ENCODE measurements at places on chromosomes 2 and 18.

- DNase-seq, result peak; percentile 31
Measured at GRCh38 chr2:71604726-71605120, 151.4 kb downstream of the DYSF start.

DNA sequence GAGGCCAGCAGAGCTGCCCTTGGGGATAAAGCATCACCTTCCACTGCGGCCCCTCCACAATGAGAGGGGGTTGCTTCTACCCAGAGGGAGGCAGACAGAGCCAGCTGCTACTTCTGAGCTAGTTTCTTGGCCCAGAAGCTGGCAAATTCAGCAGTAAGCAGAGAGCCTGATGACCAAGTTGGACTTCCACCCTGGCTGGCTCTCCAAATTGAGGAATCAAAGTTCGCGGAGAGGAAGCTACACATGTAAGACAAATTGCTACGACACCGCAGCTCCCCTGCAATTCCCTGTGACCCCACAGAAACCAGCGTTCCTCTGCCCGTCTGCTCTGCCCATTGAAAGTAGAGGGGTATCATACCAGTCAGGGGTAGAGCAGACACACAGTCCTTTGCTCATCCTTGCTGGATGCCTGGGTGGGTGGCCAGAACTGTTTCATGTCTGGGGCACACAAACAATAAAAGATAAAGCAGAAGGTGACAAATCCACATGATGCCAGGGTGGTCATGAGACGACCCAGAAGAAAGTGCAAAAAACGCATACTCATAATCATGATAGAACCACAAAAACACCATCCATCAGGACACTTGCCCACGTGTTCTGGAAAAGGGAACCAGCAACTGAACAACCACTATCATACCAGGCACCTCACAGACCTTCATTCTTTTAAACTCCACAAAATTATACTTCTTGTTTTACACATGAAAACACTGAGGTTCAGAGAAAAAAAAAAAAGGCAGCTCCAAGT lies 5.4 kb downstream of the TFCP2L1 start:
- no peak for DNase-seq

DNA sequence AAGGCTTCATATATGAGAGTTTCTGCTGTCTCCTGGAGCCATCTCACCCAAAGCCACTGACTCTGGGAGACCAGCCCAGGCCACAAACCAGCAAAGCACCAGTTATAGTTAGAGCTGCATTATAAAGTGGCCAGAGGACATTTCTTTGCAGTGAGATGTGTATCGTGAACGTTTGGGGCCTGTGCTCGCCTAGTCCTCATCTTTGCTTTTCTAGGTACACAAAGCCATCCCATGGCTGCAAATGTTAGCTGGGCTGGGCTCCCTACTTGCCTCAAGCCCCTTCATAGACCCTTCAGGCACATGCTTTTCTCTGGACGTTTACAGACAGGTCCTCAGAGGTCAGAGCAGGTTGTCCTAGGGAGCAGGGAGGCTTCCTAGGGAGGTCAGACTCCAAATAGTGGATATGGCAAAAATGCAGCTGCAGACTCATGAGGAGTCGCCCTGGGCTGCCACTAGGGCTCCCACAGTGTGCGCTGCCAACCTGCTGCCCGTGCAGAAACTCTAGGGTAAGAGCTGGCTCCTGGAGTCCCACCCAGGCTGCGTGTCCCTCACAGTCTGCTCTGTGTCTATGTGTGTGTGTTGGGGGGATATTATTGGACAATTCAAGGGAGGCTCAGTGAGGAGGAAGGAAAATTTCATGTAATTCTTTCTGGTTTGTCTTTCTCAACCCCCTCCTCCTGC lies 141.0 kb downstream of the RPIA start:
- no peak for DNase-seq

DNA sequence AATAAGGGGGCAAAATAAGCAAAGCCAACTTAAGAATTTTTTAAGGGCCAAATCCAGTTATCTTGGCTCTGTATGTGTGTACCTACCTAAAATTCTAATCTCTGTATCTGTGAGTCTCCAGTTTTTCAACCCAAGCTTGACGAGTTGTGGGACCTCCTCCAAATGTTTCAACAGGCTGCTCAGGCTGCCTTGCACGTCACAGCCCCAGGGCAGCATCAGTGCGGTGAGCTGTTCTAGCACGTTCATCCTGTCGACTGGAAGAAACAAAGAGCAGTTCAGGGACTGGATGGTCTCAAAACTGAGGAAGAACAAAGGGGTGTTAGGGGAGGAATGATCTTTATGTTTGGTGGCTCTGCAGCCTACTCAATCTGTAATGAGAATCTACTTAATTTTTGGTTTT lies 29.4 kb downstream of the NLRC4 start:
- DNase-seq, result no peak

GRCh38 chr2:190207930-190208329 lies 111.7 kb downstream of the HIBCH start:
- no peak for DNase-seq

DNA sequence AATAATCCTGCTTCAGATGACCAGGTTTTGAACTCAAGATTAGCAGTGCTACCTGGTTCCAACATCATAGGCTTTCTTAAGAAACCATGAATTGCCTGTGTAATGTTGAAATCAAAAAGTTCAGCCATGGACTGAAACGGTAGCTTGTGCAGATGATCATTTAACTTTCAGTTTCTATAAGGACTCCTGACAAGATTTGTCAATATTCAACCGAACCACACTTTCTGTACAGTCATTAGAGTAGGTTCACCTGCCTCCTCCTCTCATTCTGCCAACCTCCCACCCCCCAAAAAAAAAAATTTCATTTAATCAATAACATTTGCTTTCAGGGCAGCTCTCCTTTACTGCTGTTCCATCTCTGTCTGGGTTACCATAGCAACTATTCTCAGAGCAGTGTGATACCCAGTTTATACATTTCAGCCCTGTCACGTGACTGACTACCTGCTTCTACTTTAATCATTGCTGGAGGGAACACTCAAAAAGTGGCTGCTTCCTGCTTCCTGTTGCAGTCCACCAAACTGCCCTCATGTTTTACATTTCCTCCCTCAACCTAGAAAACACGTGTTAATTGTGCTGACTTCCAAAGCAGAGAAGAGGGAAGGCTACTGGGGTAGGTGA lies 275.5 kb downstream of the SS18 start:
- no peak for DNase-seq

GRCh38 chr2:79771493-79771892 lies 258.6 kb downstream of the CTNNA2 start:
- no peak for DNase-seq

DNA sequence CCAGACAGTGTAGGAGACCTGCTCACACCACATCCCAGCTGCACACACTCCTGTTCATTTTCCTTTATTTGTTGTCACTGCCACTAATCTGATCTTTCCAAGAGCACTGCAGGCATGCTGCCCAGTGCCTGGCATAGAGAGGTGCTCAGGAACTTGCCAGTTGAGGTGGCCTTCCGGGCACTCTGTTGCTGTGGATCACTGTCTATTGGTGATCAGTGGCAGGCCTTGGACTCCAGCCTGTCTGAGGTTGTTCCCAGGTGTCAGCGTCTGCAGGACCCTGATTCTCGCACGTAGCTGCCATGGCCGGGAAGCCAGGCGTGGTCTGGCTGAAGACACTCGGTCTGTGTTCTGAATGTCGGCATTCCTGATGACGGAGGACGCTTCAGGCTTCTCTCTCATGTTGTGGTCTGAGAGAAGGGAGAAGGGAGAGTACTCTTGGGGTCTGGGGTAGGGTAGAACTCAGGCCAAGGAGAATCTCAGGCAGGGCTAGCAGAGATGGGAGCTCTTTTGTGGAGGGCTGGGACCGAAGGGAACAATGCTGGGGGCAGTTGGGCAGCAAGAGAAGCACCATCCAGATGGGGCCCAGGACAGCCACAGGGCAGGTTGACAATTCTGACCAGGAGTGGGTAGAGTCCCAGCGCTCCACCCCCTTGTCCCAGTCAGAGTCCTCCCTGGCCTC lies 240.9 kb downstream of the MYCN start:
- DNase-seq, result no peak

DNA sequence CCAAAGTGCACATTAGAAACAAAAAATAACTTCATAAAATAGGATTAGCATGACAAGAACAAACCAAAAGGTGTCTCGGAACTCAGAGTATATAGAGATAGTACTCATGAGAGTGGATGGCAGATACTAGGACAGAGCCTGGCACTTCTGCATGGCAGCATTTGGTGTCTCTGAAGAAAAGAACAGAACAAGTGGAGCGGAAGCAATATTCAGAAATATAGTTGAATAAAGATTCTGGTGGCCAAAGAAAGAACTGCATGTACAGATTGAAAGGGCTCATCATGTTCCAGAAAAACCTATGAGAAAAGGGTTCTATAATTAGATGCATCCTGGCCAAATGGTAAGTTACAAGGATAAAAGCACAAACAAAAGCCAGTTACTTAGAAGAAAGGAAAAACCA lies 90.9 kb downstream of the CCDC138 start:
- DNase-seq, result no peak

- no peak for DNase-seq
Measured at GRCh38 chr2:23777826-23778225, 149.1 kb downstream of the ATAD2B start.

GRCh38 chr2:217836901-217837491 lies 165.8 kb downstream of the TNS1 start:
- no peak for DNase-seq

- no peak for DNase-seq
Measured at GRCh38 chr2:172374318-172375240, 52.8 kb upstream of the ITGA6 start.

- no peak for DNase-seq
Measured at GRCh38 chr2:181281206-181281832, 175.9 kb upstream of the ITGA4 start.

- no peak for DNase-seq
Measured at GRCh38 chr18:55858661-55859515, 270.9 kb upstream of the TCF4 start.

GRCh38 chr18:36315736-36316135 lies 18.2 kb downstream of the FHOD3 start:
- DNase-seq, result no peak

- no peak for DNase-seq
Measured at GRCh38 chr2:6667326-6667725, 198.4 kb downstream of the CMPK2 start.

GRCh38 chr18:26383454-26384270 lies 157.4 kb downstream of the TAF4B start:
- no peak for DNase-seq

DNA sequence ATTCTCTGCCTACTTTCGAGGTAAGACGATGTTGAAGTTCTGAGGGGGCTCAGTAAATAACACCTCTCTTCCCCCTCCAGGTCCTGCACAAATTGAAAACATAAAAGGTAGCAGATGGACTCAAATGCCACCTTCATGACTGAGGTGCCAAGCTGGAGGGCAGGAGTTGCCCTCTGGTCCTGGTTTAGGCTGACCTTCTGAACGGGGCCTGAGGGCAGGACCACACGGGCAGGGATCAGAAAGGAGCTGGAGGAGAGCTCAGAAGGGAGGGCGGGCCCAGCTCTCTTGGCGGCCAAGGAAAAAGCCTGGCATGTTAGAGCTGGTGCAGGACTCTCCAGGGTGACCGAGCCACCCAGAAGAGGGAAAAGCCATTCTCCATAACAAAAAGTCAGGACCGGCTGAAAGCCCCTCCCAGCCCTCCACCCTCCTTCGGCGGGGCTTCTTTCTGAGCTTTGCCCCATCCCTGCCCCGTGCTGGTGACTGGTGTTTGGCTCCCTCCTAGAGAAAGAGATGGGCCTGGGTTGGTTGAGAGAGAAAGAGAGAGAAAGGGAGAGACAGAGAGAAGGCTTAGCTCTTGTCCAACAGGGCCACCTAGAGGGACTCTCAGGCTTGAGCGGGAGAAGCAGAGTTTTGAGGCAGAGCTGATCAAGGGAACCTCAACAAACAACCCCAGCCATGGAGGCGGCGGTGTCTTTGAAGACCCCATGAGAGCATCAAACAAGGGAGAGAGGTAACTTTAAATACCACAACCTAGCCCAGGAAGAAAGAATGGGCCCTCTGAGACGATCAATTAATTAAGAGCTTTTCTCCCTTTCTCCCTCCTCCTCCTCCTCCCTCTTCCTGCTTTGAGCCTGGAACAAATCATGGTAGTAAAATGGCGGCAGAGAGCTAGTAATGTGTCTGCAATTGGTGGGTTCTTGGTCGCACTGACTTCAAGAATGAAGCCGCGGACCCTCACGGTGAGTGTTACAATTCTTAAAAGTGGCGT lies 50.8 kb downstream of the WIPF1 start:
- peak; percentile 46 for DNase-seq

GRCh38 chr2:24815171-24815570 lies 21.9 kb downstream of the CENPO start:
- no peak for DNase-seq

DNA sequence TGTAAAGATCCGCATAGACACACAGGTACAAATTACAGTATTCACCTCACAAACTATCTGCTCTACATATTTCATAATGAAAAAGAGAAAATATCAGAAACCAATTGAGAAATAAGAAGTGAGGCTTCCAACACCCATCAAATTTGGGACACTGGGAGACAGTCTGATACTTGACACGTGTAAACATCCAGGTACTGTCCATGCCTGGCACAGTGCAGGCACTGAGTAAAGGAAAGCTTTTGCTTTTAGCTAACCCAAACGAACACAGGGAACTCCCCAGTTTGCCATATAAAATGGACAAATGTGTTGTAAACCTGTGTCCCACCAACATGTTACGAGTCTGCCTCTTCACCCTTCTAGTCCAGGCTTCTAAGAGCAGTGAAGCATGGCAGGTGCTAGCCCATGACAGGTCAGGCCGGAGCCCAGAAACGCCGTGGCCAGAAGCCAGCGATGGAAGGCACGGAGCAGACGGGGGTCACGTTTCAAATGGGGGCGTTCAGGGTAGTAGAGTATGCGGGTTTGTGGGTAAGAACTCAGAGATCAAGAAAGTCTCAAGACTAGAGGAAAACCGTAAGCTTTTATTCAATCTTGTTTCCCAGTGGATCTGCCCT lies 27.0 kb downstream of the CDH2 start:
- DNase-seq, result no peak

DNA sequence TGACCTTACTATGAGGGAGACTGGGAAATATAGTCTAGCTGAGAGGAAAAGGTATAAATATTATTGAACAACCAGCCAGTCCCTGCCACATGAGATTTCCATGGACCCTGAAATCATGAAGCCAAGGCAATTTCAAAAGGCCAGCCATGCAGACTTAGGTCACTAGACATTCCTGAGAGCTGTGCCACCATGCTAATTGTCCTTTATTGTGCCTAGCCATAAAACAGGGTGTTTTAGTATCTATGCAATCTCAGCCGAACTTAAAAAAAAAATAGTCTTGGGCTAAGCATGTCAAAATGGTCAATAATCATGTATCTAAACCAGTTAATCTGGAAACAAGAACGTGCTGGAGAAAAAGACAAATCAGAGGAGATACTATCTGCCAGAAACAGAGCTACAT lies 269.5 kb downstream of the LNPK start:
- DNase-seq, result no peak

- DNase-seq, result no peak
Measured at GRCh38 chr2:217746808-217747207, 256.0 kb downstream of the TNS1 start.
